ENCODE measurements at places on chromosomes 3 and 15.

GRCh38 chr3:106355873-106356272 lies 487.1 kb upstream of the CBLB start:
- no peak for DNase-seq

- DNase-seq: no peak
Measured at GRCh38 chr3:149306751-149307434, 26.5 kb downstream of the TM4SF18 start.

DNA sequence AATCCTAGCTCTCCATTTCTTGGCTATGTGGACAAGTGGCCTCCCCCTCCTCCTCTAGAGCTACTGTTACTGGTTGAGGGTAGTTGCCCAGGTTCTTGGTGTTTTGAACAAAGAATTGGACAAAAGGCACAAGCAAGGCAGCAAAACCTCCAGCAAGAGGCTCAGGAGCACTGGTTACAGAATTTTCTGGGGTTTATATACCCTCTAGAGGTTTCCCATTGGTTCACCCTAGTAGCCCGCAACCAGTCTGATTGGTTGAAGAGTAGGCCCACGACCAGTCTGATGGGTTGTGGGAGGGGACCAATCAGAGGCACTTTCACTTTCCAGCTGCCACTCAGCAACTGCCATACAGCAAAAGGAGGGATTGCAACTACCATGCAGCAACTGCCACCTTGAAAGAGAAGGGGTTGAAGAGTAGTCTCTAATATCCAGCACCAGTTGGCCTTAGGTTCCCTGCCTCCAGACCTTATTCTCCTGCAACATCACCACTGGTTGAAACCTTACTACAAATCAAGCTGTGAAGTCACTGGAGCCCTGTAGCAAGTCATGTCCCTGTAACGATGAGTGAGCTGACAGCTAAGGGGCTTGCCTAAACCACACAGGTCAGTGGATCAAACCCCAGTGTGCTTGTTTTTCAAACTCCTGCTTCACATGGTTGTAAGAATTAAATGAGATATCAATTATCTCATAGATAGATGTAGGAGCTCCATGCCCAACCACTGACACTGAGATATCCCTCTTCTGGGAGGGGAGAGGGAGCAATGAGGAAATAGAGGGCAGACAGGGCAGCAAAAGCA lies 2.9 kb upstream of the C15orf39 start:
- DNase-seq: no peak

DNA sequence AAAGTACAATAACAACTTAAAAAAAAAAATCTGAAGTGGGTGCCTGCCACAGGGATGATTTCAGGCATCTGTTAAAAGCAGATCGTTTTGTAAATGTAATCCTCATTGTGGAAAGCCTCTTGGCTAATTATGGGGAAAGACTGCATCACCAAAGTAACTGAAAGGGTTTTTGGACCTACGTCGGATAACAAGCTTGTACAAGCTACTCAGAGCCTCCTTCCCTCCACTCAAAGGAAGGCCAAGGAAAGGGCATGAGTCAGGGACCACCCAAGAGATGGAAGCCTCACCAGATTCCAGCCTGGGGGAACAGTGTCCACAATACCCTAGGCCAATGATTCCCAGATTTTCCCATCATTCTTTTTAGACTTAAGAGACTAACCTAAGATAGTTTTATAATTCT lies 84.3 kb downstream of the ATP1B3 start:
- no peak for DNase-seq

DNA sequence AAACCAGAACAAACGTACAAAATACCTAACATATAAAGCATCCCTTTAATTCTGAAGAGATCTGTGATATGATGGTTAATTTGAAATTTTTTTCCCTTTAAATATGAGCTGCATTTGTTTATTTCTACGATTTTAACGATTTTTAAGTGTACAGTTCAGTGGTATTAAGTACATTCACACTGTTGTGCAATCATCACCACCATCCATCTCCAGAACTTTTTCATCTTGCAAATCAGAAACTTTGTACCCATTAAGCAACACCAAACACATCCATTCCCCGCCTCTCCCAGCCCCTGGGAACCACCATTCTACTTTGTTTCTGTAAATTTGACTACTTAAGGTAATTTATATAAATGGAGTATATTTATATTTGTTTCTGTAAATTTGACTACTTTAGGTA lies 51.5 kb downstream of the MAP4 start:
- no peak for DNase-seq

- DNase-seq: no peak
Measured at GRCh38 chr3:160016972-160017371, 28.3 kb downstream of the IL12A start.

DNA sequence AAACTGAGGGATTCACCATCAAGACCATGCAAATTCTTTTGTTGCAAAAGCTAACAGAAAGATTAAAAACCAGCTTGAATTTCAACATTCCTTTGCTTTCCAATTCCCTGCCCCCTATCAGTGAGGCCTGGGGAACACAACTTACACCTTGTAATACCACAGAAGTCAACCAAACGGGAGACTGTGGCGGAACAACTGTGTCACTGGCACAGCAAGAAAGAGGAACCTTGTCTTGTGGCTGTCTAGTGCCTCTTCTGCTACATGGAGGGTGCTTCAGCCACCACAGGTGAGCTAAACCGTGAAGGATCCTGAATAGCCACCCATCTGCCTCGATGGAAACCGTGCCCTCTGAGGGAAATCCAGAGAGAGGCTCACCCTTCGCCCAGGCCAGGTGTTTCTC lies 11.4 kb downstream of the CCDC12 start:
- no peak for DNase-seq

DNA sequence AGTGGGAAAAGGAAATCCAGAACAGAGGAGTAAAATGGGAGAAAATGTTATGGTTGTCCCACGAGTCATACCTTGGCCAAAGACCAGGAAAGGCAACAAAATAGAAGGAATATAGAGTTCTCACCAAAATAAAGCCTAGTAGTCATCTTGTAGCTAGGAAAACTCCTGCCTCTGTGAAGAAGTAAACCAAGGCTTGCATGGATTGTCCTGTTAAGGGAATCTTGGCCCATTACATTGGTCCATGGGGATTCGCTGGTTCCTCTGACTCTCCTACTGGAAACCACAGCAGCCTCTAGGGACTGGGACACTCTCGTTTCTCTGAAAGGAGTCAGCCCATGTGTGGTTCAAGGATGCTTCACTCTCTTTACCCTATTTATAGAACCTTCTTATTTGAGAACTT lies 62.9 kb upstream of the FNDC3B start:
- DNase-seq: no peak

DNA sequence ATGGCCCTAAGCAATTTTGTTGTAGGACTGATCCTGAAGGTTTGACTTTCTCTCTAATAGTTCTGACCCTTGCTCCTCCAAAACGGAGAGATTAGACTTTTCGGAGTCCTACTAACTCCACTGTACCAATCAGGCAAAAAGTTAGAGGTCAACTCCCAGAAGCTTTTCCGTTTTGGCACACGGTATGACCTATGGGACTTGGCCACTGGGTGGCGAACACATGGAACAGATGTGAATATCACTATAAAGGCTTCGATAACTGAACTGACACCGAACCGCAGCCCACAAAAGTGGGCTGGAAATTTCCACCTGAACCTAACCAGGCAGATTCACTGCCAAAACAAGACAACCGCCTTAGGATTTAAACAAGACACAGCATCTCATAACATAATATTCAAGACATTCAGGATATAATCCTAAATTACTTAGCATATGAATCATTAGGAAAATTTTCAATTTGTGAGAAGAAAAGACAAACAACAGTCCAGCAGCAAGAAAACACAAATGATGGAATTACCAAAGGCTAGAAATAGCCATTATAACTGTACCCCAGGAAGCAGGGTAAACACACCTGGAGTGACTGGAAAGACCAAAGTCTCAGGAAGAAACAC lies 12.2 kb upstream of the TM2D3 start:
- no peak for DNase-seq

DNA sequence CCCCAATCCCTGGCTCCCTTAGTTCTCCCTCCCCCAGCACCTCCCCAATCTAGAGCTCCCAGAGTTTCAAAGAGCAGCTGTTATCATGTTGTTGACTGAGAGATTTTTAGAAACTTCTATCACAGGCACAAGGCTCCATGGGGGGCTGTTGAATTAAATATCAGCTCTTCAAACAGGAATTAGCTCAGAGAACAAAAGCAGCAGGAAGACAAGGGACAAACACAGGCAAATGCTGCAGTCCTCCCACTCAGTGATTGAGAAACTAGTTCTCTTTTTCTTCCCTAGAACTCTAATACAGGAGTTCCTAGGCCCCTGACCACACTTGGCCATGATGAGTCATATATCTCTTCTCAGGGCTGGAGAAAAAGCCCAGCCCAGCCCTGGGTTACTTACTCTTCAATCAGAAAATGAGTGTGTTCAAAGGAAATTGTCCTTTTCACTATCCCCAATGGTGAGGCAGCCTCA lies 262.1 kb downstream of the IGSF11 start:
- no peak for DNase-seq

GRCh38 chr3:60669636-60670035 lies 581.6 kb downstream of the FHIT start:
- no peak for DNase-seq

DNA sequence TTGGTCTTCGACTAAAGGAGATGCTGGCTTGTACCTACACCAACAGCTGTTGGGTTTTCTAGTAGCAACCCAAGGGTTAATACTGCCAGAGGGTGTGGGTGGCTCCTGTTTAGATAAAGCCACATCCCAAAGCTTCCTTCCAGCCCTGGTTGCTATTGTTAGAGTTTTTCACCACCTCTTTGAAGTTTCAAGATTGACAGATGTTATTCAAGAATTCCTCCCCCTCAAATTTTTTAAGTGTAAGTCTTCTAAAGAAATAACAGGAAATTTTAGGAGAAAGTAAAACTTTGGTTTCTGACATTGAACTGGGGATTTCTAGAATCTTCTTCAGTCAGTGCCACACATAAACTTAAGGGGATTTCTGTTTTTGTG lies 60.9 kb downstream of the TGFBR2 start:
- DNase-seq: no peak

DNA sequence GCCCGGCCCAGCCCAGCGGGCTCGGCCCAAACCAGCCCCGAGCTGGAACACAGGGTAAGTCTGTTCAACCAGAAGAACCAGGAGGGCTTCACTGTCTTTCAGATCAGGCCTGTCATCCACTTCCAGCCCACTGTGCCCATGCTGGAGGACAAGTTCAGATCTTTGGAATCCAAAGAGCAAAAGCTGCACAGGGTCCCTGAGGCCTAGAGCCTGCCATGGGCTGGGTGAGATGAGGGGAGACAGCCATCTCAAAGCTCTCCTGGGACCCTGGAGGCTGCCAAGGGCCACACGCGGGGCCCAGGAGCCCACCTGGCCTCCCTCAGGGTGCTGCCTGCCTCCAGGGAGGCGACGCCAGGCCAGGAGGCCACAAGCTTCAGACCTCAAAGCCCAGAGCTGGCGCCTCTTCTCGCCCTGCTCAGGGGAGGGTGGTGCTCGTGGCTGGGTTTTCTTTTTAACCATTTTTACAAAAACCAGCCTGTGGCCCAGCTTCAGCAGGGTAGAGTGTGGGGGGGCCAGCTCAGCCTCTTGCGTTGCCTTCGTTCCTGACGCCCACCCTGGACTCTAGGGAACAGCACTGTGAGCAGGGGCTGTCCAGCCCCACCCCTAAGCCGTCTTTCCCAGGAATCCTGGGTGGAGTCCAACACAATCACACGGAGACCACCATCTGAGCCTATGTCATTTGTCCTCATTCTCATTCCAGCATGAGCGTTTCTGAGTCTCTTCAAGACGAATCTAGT lies 107.0 kb downstream of the ETFA start:
- no peak for DNase-seq

All from stimulated activated CD4-positive, alpha-beta T cell treated with anti-CD3 and anti-CD28 coated beads, Interleukin-1b, Interleukin-23, amount 100 ng/mL, for 1 hour (primary cell).